Central memory CD8-positive, alpha-beta T cell (primary cell): ENCODE measurements at places on chromosomes 3 and 15.

DNA sequence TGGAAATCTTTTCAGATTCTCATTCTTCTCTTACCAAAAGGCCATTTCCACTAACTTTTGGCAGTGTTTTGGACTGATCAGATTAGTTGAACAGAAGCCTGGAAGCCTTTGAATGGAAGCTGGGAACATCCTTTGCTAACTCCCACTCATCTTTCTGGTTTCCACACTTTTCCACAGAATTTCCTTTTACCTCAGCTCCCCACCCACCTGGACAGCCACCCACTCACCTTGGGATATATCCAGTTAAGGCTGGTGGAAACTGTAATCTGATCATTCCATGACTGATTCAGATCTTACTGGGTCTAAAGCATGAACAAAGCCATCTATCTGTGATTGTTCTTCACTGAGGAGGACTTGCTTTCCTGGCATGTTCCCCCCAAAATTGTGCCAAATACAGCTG lies 119.5 kb downstream of the CCNL1 start:
- H3K4me3 ChIP-seq, result no peak overlapping the region
- no peaks in the 10 kb centered on the region for H3K36me3 ChIP-seq
- H3K27me3 ChIP-seq, result no peaks in the 10 kb centered on the region
- H3K27ac ChIP-seq, result no peak overlapping the region

GRCh38 chr15:35546511-35547381 lies 781 bp upstream of the DPH6 start:
- H3K36me3 ChIP-seq, result peaks cover 7% of the 10 kb centered on the region
- H3K4me3 ChIP-seq, result peak overlapping the region; percentile 89
- DNase-seq, result no peak
- peak overlapping the region; percentile 99 for H3K27ac ChIP-seq
- H3K27me3 ChIP-seq, result no peaks in the 10 kb centered on the region

DNA sequence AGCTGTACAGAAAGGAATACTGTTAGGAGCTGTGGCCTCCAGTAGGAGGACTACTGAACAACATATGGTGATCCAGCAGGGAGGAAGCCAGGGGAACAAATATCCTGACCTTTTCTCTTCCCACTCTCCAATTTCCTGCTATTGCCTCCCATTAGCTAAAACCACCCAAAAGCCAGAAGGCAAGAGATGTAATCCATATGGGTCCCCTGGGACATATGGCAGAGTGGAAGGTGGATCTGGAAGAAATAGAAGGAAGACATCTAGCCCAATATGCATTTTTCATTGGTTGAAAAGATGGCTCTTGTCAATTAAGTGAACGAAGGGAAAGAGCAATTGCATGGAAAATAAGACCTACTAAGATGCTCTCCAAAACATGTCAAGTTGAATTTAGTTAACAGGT lies 167.2 kb downstream of the CNTN3 start:
- H3K27ac ChIP-seq, result no peak overlapping the region
- no peak for DNase-seq
- H3K4me3 ChIP-seq, result no peak overlapping the region
- no peaks in the 10 kb centered on the region for H3K4me1 ChIP-seq
- H3K27me3 ChIP-seq, result no peaks in the 10 kb centered on the region

DNA sequence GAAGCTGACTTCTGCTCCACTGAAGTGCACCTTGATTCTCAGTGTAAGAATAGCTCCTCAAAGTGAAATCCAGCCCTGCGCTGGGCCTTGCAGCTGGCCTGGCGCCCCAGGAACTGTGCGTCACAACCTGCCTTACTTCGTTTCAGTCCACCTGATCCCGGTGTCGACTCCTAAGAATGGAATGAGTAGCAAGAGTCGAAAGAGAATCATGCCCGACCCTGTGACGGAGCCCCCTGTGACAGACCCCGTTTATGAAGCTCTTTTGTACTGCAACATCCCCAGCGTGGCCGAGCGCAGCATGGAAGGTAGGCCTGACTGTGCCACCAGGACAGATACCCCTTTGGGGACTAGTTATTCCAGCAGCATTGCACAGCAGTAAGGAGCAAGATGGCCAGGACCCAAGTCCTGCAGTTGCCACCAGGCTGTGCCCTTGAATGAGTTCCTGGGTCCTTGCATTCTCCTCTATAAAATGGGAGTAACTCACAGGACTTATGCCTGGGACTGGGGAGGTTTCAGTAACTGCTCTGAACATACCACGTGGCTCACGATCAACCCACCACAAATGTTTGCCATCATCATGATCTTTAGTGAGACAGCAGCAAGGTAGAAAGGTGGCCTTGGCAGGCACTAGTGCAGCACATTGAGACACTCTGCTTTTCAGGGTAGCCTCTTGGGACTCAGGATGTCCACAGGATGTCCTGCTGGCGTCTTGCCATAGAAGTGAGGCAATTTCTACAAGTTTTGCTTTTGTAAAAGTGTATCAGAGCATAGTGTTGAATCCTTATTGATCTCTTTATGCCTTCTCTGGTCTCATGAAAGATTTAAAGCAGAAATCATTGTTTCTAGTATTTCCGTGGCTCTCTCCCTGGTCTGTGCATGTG lies 46.8 kb downstream of the PXYLP1 start:
- peaks cover 26% of the 10 kb centered on the region for H3K4me1 ChIP-seq
- no peak overlapping the region for H3K4me3 ChIP-seq
- H3K27me3 ChIP-seq, result no peaks in the 10 kb centered on the region
- H3K36me3 ChIP-seq, result peaks cover 3% of the 10 kb centered on the region
- no peak for DNase-seq

GRCh38 chr15:27757052-27757451 lies 342.1 kb downstream of the OCA2 start:
- H3K4me1 ChIP-seq, result no peaks in the 10 kb centered on the region
- no peak for DNase-seq
- no peak overlapping the region for H3K4me3 ChIP-seq
- H3K27me3 ChIP-seq, result no peaks in the 10 kb centered on the region

DNA sequence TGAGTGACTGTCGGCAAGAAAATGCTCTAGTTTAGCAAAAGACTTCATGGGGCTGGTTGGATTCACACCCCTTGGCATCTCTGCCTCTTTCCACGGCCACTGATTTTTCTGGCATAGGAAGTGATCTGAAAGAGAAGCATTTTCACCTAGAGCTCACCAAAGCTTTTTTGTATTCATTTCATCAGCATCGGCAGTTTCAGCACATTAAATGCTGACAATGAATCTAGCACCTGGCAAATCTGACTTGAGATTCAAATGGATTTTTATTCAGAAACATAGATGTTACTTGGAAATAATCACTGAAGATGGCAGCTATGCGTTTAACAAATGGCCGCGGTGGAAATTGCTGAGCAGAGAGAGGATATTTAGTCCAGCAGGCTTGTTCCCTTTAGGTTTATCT lies 155.9 kb downstream of the MEIS2 start:
- no peak overlapping the region for H3K27ac ChIP-seq
- H3K27me3 ChIP-seq, result peaks cover 13% of the 10 kb centered on the region
- H3K4me1 ChIP-seq, result no peaks in the 10 kb centered on the region
- no peak for DNase-seq
- no peak overlapping the region for H3K4me3 ChIP-seq
- H3K36me3 ChIP-seq, result no peaks in the 10 kb centered on the region

GRCh38 chr3:139764069-139764905 lies 86.5 kb upstream of the NMNAT3 start:
- no peaks in the 10 kb centered on the region for H3K36me3 ChIP-seq
- peaks cover 5% of the 10 kb centered on the region for H3K4me1 ChIP-seq
- DNase-seq, result no peak
- H3K27me3 ChIP-seq, result no peaks in the 10 kb centered on the region

- DNase-seq, result no peak
- H3K36me3 ChIP-seq, result peaks cover 2% of the 10 kb centered on the region
- H3K4me1 ChIP-seq, result peaks cover 7% of the 10 kb centered on the region
These were observed 40.2 kb upstream of the ZBTB20 start for GRCh38 chr3:115187149-115187757.

DNA sequence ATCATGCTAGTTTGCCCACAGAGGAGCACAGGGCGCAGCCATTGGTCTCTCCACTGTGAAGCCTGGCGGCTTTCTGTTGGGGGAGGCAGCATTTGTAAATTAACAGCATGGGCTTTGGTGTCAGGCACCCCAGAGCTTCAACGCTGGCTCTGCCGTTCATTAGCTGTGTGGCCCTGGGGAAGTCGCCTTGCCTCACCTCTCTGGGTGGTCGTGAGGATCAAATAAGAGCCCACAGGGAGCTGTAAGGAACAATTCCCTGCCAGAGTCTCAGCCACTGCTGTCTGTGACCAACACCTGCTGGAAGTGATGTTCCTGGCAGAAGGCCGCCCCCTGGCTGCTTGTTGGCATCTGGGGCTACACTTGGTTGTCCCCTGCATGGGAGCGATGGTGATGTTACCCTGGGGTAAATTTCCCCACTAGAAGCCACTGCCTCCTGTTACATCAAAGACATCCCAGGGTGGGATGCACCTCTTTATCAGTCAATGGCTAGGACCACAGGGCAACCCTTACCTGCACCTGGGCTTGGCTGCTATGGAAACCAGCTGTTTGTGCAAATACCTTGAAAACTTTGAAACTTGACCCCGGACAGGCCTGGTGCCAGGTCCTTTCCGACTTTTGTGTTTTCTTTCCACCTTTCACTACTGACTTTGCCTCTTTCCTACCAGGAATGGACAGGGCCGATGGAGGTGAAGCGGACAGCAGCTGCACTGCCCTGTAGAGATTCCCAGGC lies 36.9 kb downstream of the DNASE1L3 start:
- H3K36me3 ChIP-seq, result peaks cover 5% of the 10 kb centered on the region
- H3K27ac ChIP-seq, result no peak overlapping the region
- H3K4me1 ChIP-seq, result peaks cover 9% of the 10 kb centered on the region
